ENCODE measurements at places on chromosomes 4 and X.

GRCh38 chr4:74670583-74670982, 123.7 kb downstream of the BTC start:
- DNase-seq, result no peak

DNA sequence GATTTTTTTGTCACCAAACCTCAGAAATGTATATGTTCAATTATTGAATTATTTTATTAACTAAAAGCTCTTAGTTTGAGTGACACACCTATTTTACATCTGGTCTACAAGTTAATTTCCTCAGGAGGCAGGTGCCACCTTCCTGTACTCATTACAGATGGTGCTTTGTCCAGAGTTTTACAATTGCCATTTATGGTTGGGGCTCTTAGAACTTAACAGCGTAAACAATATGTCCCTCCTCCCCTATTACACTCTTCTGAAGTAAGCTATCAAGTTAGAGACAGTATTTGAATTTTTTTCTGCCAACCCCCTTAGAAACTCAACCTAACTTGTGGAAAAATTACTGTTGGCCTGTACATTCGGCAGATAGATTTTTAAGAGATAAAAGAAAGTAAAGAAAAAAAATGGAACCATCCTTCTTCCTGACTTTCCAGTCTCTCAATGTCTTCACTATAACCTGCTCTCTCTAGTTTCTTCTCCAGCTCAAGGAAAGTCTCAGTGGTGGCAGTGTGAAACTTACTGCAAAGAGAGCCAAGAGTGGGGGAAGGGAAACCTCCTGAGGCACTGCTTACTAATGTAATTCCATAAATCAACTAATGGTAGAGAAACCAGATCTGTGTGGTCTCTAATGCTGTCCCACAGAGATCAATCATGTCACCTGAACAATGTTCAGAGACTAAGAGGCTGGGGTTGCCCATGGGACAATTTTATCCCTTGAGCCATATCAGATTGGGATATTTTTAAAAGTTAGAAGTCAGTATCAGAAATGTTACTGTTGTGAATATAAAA, 7.8 kb downstream of the CXXC4 start:
- DNase-seq, result no peak

- DNase-seq, result no peak
Measured at GRCh38 chrX:103356858-103357257, 552 bp downstream of the TCEAL9 start.

DNA sequence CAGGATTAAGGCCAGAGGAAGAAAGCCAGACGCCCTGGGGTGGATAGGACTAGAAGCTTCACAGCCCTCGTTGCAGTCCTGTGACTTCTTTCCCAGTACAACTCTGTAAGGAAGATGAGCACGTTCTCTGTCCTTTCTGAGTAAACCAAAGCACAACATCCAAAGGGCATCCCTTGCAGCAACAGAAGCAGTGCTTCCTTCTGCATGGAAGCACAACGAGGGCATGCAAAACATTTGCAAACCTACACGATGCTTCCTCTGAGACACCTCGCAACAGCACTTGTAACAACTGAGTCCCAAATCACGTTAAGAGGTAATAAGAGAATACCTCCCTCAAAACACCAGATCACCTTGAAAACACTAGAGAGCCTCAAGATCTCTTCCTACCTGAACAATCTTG, 335.7 kb upstream of the RASGEF1B start:
- no peak for DNase-seq

DNA sequence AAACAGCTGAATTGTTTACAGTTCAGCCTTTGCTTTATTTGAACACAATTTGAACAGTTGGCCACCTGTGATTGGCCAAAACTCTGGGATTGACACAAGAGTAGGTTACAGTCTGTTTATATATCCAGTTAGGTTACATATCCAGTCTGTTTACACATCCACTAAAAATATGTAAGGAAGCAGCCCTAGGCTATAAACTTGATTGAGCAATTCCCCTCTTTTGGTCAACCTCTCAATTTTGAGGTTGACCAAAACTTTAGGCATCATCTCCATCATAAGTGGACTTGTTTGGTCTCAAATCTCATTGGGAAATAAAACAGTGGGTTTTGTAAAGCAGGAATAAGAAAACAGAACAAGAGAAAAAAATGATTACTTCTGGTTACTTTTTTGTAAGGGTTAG, 190.8 kb downstream of the SPATA18 start:
- DNase-seq, result no peak

DNA sequence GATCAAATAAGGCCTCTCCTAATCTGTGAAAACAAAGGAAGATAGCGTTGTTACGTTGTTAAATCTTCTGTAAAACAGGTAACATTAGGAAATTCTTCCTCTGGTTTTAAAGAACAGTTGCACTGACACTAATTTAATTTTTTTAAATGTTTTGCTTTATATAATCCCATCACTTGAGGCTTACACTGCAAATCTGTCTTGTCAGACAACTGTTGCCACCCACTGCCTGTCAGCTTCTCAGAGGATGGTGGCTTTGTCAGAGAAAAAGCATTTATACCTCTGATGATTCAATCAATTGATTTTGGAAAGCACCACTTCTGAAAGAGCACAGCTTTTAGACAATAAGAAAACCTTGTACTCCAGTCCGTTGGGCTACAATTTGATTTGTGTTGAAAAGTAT, 799.1 kb downstream of the FSTL5 start:
- no peak for DNase-seq

- no peak for DNase-seq
Measured at GRCh38 chr4:170428929-170429328, 339.2 kb upstream of the AADAT start.

GRCh38 chr4:182593864-182594263, 323.3 kb downstream of the DCTD start:
- no peak for DNase-seq

DNA sequence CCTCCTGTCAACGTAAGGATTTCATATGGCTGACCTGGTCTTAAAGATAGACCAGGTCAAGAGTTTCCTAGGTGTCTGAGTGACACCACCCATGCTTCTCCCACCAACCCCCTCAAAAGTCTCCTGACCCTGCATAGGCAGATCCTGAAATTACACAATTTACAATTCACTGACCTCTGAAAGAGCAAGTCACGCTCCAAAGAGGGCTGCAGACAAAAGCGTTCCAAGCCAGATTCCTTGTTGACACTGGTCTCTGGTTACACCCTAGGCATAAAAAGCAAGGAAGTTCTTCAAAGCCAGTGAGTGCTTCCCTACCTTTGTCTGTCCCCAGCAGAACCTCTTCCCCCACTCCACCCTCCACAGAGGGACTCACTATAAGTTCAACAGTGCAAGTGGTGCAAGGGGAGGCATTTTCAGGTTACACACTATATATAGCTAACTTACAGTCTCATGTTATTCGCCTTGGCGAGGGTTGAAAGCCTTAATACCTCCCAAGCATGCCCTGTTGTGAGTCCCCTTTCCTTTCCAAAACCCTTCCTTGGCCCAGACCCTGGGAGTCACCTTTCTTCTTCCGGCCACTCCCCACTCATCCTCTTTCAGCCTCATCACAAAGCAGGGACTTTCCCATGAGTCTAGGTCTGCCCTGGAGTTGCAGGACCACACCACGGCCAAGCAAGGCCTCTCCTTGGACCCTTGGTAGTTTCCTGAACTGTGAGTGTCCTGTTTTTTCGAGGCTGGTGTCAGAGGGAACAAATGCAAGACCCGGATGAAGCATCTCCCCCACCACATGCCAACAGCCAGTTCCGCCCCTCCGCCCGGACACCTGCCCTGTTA, 58.0 kb upstream of the KLF3 start:
- DNase-seq, result no peak

DNA sequence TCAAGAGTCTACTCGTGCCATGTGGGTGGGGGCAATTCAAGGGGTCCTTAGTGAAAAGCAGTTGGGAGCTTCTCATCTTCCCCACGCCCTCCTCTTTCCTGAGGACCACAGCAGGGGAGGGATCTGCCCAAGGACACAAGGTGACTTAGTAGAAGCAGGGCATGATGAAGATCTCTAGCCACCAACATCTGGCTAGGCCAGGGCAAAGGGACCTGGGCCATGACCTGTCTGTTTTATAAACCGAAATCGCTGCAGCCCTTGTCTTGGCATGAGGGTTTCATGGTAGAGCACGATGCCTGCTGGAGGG, 5.1 kb downstream of the G6PD start:
- DNase-seq, result no peak

GRCh38 chr4:171266671-171267070, 546.5 kb upstream of the GALNTL6 start:
- no peak for DNase-seq

DNA sequence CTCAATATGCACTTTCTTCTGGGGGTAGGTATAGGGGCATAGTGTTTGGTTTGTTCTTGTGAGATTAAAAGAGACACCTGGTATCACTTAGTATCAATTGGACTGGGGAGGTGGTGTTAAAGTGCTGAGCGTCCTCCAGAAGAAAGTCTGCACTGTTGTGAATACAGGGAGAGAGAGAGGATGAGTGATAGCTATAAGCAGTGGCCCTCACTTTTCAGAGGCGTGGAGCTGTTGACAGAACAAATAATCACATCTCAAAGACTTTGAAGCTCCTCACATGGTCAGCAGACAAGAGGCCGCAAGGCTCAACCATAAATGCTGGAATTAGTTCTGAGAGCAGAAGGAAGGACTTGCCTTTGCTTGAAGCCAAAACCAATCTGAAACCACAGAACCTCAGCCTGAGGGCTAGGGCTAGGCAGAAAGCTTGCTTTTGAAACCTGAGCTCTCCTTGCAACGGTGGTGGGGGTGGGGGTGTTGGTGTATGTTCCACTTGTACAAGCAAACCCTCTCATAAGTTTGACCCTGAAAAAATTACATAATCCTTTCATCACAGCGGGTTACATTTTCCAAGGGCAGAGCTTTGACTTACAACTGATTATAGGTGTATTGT, 123.2 kb upstream of the SCML1 start:
- DNase-seq, result no peak

GRCh38 chrX:555725-556666, 74.6 kb upstream of the SHOX start:
- DNase-seq, result no peak

DNA sequence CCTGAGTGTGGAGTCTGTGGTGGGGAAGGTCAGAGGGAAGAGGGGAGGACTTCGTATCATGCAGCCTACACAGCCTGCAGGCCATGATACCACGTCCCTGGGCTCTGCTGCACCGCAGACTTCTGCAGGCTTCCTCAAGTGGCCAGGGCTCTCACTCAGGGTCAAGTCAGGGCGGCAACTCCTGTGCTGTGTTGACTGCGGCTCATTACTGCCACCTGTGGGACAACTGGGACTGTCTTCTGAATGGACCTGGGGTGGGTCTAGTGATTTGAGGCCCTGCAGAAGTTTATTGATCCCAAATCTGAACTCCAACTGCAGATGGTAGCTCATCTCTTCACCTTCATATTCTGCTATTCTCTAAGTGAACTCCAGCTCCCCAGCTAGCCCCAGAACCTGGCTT, 167.1 kb downstream of the NSUN7 start:
- DNase-seq, result no peak

DNA sequence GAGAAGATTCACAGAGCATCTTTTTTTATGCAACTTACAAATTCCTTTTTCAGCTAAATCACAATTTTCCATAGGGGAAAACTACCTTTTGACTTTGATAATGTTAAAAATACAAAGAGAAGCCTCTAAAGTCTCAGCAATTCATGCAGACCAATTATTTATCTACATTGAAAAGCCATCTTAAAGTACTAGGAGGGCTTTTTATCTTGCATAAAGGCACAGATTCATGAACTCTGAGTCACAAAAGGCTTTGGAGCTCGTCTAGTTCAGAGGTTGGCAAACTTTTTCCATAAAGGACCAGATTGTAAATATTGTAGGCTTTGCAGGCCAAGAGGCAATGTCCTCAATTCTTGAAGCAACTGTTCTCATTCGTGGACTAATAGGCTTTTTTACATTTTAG, 210.4 kb upstream of the HDX start:
- no peak for DNase-seq

- no peak for DNase-seq
Measured at GRCh38 chr4:56408978-56409377, 21.7 kb upstream of the AASDH start.

GRCh38 chr4:628821-629635, 3.7 kb downstream of the PDE6B start:
- no peak for DNase-seq

GRCh38 chr4:104848597-104849225, 298.0 kb upstream of the TET2 start:
- DNase-seq, result no peak

GRCh38 chrX:109890910-109891502, 111.9 kb upstream of the TMEM164 start:
- DNase-seq, result no peak

DNA sequence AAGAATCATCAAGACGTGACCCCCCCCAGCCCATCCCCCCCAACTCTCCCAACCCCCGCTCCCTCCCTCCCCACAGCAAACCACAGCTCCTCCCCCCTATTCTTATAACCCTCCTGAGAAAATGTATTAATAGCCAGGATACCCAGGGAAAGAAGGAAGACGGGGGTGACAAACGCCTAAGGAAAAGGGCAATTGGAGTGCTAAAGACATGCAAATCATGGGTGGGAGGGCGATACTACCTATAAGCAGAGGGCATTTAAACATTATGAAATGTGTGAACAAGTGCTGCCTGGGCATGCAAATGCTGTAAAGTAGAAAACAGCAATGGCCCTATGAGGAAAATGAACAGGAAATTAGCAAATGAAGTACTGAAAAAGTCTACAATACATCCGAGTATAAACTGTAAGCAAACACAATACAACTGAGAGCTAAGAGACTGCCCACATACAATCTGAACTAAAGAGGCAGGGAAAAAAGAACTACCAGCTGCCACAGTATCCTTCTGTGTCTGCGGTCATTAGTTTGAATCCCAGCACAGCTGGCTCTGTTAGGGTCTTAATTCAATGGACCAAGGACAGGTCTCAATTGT, 2.4 kb downstream of the CXXC4 start:
- DNase-seq, result no peak

DNA sequence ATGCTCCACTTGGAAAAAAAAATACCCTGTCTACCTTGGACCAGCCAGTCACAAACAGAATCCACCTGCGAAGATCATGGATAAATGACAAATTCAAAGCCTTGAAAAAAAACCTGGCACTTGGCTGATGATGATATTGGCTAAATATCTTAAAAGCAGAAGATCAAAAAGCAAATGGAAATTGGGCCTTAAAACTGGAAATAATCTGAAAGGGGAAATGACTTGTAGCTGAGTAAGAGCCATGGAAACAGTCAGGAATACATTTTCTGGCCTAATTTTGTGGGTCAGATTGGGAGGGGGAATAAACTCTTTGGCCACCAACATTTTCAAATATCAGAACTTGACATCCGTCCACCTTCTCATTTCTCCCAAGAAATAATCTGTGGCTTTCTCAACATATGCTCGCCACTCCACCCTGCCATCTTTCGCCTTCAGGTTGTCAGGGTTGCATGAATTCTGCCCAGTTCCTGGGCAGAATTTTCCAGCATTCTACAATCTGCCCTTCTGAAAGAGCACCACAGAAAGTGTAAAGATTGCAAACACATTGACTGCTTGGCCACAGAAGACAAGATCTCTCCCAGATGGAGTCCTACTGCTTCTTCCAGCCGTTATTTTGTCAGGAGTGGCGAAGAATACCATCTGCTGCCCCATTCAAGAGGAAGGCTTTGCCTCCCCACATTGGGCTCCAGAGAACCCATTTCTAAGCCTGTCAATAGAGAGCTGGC, 1.7 kb upstream of the NDP start:
- DNase-seq, result no peak
